ENCODE measurements at places on chromosomes 2 and 18.

GRCh38 chr2:240791821-240792628 lies 28.0 kb downstream of the KIF1A start:
- DNase-seq = no peak

GRCh38 chr2:167860082-167860481 lies 387.3 kb downstream of the STK39 start:
- no peak for DNase-seq

DNA sequence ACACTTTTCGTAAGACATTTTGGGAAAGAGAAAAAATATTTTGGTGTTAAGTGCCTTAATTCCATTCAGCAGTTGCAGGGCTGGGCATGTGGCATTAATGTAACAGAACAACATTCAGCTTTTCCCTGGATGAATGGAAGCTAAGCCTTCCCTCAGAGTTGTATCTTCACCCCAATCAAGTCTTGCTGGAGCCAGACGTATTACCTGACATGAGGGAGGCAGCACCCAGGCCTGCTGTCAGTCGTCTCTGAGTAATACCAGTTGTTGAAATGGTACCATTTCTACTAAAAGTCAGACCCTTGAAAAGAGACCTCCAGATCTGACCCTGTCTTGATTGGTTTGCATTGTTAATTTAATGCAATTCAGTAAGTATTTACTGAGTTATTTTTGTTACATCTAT lies 57.5 kb downstream of the MALT1 start:
- no peak for DNase-seq

GRCh38 chr2:222102575-222103349 lies 196.0 kb downstream of the PAX3 start:
- DNase-seq = no peak

GRCh38 chr2:203549406-203549805 lies 14.3 kb upstream of the RAPH1 start:
- no peak for DNase-seq

- no peak for DNase-seq
These were observed 1.9 kb downstream of the PTMA start for GRCh38 chr2:231709981-231710798.

DNA sequence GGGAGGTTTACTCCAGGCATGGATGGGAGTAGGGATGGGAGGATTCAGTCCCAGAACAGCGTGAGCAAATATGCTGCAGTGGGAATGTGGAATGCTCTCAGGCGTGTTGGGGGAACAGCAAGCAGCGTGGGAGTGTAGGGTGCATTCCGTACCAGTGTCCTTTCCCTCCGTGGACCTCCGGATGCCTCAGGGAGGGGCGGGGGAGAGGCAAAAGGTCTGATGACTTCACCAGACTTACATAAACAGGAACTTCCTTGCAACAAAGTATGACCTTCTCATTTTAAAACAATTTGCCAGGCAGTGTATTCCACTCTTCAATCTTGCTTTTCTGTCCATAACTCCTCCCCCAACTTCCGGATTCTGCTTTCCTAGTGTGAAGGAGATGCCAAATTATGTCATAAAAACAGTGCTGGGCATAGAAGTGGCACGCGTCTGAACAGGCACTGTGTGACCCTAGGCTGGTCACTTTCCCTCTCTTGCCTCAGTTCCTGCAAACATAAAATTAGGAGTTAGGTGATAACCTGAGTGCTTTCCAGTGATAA lies 36.9 kb downstream of the RPL37A start:
- no peak for DNase-seq

DNA sequence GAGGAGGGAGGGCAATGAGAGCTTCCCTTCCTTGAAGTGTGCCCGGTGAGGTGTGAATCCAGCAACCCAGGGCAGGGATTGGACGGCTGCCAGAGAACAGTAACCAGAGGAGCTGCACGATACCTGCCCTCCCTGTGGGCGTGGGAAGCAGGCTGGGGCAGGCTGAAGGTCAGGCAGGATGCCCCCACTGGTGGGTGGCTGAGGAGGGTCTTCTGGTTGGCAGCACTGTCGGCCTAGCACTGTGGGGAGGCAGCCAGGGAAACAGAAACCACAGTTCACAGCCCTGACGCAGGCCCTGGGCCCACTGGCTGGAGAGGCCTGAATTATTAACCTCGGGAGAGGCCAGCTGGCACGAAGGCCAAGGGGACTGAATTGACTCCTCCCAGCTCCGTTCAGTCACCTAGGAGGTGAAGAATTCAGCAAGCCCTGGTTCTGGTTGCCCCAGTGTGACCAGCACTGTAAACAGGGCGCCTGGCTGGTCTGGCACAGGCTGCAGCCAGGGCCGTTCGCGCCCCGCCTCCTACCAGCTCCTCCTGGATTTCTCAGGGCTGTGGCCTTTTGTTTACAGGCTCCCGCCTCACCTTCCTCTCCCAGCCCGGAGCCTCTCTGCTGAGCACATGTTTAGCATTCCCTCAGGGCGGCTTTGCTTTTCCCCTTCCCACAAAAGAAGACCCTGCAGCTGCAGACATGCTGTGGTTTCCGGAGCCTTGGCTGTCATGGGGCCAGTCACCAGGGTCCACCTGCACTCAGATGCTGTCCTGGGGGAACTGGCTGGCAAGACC lies 97.8 kb downstream of the B3GNT2 start:
- no peak for DNase-seq

DNA sequence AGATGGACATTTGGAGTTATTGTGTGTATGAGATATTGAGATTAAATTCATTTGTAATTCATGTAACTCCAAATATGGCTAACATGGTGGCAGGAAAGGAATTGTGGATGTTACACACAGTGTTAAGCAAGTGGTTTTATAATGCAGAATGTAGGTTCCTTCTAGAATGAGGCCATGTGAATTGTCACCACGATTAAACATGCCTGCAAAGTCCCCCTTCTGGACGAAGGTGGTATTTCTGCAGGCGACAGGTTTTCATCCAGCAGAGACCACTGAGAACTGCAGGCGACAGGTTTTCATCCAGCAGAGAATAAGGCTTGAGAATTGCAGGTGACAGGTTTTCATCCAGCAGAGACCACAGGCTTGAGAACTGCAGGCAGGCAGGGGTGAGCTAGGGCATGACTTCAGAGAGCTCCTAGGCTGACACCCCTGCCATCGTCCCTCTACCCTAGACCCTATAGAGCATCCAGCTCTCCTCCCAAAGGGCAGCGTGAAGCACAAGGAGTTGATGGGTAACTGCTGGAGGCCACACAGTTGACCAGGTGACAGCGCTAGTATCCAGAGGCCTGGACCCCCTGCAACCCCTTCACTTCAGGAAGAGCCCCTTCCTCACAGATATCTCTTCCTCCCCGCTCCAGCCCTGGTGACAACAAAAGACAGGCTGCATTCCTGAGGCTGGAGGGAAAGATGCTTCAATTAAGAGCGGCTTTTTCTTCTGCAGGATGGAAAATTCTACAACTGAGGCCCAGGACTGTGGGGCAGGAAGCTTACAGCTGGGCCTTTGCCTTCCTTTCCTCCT lies 175.8 kb downstream of the LOXHD1 start:
- no peak for DNase-seq

- no peak for DNase-seq
These were observed 108.2 kb downstream of the RHBDD1 start for GRCh38 chr2:226943862-226944620.

GRCh38 chr2:197937814-197938213 lies 133.4 kb downstream of the PLCL1 start:
- DNase-seq = no peak

DNA sequence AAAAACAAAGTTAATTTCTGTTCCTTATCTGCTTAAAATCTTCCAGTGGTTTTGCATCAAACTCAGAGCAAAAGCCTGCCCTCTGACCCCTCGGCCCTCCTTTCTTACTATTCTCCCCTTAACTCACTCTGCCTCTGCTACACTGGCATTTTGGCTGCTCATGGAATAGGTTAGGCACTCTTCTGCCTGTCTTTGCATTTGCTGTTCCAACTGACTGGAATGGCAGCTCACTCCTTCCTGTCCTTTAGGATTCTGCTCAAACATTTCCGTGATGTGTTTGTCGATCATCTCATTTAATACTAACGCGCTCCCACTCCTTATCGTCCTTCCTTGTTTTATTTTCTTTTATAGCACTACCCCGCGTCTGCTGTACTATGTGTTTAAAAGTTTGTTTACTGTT lies 815 bp downstream of the CEBPZ start:
- DNase-seq = no peak

DNA sequence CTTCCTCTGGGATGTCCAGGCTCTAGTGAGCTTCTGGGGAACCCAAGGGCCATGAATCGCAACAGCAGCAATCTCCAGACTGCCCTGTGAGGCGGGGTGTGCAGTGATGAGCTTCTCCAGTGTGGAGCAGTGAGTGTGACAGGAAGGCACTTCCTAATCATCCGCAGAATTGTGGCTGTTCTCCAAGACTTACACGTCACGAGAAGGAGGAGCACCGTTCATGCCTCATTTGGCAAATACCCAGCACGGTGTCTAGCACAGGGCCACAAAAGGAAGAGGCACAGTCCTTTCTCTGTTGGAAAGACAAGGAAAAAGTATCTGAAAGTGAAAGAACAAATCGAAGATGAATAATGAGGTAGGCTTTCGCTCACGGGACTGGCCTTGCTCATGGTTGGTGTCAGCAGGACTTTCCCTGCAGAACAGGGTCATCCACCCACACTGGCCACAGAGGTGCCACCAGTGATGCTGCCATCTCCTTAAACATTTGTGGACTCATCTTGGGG lies 125.1 kb upstream of the HAAO start:
- DNase-seq = no peak

GRCh38 chr2:210445116-210445707 lies 31.3 kb downstream of the LANCL1 start:
- DNase-seq = no peak

- no peak for DNase-seq
These were observed 45.1 kb downstream of the HDAC4 start for GRCh38 chr2:239355724-239356123.

DNA sequence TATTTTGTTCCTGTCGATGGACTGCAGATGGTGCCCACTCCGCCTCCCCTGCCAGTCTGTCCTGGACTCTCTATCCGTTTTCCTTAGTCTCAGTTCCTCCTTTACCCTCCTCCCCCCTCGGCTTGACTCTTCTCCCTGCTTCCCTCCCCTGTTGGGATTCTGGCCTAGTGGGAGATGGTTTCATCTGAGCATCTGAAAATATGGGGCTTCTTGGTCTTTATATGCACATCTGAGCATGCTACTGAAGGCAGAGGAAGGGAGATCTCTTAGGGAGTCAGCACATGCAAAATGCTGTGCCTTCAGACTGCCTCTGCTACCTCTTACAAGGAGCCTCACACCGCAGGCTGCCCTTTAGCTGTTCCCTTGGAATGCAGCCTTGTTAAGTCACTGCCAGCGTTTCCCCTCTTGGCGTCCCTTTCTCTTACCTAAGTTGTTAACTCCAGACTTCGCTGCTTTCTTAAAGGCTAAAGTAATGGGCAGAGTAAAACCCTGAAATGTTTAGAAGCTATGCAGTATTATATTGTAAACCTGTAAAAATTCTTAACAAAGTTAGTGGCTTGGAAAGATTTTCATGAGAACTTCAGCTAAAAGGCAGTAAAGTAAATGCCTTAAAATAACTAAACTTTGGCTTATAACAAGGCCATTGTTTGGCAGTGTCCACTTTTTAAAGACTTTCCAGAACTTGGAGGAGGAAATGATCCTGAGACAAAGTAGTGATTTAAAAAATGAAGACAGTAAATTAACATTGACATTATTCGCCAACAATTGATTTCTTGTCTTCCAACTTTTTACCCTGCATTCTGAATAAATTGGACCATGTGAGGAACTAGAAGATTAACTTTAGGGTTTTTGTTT lies 49.8 kb downstream of the LDLRAD4 start:
- DNase-seq = no peak

DNA sequence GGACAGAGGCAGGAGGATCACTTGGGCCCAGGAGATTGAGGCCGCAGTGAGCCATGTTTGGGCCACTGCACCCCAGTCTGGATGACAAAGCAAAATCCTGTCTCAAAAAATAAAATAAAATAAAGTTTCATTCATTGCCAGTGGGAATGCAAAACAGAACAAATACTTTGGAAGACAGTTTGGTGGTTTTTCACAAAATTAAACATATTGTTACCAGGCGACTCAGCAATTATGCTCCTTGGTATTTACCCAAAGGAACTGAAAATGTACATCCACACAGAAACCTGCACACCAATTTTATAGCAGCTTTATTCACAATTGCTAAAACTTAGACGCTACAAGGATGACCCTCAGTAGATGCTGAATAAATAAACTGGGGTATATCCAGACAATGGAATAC lies 35.8 kb downstream of the FOSL2 start:
- DNase-seq = no peak

DNA sequence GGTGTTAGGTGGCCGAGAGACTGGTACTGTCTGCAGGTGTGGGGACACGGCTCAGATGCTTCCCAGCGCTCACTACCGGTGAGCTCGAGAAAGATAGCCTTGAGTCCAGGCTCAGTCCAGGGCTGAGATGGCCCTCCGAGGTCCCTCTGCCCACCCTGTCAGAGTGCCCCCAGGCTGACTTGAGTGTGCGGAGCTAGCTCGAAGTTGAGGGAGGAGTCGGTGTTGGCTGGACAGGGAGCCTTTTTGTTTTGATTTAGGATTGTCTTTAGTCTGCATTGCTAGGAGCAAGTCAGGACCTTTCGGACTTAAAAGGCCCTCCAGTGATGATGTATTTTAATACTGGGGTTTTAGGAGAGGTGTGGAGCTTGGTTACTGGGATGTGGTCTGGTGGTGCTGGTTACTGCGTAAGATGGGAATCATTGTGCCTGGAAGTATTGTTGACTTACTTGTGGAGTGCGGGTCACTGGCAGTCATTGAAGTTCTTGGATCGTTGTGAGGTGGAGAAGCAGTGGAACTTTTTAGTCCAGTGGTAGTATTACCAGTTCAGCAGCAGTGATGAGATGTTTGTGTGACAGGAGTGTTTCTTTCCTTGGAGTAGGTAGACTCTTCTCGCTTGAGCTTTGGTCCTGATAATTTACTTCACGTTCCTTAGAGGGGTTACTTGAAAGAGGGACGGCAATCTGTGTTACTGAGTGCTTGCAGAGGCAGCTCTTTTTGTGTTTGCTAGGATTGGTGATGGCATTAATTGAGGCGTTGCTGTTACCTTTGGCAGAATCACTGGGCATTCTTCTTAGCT lies 633 bp downstream of the KIAA1328 start:
- no peak for DNase-seq

GRCh38 chr2:144421606-144422510 lies 98.1 kb downstream of the ZEB2 start:
- no peak for DNase-seq

GRCh38 chr18:78041218-78041617 lies 791.6 kb downstream of the GALR1 start:
- DNase-seq = no peak

DNA sequence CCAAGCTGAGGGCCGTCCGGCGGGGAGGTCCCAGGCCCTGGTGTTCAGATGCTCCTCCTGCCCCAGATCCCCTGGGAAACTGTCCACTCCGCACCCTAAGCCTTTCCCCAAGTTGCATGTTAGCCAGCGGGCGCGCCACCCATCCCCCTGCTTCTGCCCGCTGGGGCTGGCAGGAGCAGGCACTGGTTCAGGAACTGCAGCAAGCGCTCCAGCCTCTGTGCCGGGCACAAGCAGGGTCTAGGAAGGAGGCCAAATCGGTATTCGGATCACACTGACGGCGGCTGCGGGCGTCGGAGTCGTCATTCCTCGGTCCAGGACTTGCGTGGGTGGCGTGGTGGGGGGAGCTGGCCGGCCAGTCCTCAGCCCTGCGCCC lies 53.7 kb downstream of the FAM168B start:
- DNase-seq = no peak

GRCh38 chr2:200930947-200931626 lies 32.4 kb downstream of the ORC2 start:
- no peak for DNase-seq

- DNase-seq = no peak
These were observed 414.7 kb downstream of the LRATD1 start for GRCh38 chr2:15047184-15047583.

- DNase-seq = no peak
These were observed 26.2 kb upstream of the ARHGEF4 start for GRCh38 chr2:130810490-130810889.
